ENCODE measurements at places on chromosomes 5 and 9.

GRCh38 chr5:162842727-162843126 is 594.7 kb upstream of the CCNG1 start:
- DNase-seq: no peak

DNA sequence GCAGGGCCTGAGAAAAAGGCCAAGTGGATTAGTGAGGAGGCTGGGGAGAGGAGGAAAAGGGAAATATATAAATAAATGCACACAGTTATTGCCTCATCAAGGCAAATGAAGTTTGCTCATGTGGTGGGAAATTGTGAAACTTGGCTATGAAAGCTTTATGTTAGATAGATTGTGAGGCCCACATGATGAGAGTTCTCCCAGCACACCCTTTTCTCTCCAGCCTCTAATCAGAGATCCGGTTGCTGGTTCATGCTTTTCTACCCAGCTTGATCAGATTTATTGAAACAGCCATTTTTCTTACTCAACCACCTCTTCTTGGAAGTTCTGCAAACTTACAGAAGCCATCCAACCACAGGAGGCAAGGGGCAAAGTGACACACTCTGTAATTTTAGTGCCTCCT is 125.8 kb upstream of the KLF4 start:
- no peak for DNase-seq

DNA sequence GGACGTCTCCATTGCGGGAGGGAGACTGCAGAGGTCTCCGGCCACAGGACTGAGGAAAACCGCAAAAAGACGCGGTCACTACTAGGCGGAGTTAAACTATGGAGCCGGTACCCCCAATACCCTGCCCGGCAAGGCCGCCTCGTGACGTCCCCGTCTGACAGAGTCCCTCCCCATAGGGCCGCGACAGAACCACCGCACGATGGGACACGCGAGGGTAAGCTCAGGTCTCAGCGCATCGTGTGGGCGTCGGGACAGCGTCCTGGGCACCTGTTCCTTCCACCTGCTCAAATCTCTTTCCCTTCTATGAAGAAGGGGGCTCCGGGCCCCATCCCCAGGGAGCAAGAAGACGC is 35.2 kb upstream of the GLDC start:
- peak; percentile 65 for DNase-seq

GRCh38 chr5:102845041-102845440 is 89.9 kb downstream of the PAM start:
- no peak for DNase-seq

DNA sequence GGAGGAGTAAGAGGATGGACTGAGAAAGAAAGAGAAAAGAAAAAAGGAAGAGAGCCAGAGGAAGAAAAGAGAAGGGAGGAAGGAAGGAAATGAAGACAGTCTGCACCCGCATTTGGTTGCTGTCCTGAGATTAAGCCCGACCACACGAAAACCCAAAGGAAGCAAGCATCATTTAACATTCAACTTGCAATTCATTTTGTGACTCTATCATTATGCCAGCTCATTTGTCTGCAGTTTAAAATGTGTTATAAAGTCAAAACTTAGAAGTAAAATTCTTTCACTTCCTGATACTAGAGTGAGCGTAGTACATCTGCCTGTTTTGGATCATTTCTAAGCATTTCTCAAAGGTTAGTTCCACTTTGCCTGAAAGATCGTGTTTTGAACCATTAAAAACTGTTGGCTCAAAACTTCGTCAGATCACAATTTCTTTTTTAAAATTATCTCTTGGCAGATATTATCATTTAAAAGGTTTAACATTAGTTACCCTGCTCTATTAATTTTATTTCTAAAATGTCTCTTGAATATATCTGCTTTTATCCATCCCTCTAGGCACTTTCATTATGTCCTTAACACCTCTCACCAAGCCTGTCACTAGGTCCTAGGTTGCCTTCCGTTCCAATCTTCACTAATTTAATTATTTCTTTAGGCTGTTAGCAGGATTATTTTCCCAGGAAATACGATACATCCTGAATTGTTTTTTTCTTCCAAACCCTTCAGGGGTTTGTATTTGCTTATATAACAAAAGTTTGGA is 240.9 kb downstream of the TLE4 start:
- no peak for DNase-seq

- DNase-seq: no peak
These were observed 2.9 kb upstream of the CNTRL start for GRCh38 chr9:121071756-121072421.

DNA sequence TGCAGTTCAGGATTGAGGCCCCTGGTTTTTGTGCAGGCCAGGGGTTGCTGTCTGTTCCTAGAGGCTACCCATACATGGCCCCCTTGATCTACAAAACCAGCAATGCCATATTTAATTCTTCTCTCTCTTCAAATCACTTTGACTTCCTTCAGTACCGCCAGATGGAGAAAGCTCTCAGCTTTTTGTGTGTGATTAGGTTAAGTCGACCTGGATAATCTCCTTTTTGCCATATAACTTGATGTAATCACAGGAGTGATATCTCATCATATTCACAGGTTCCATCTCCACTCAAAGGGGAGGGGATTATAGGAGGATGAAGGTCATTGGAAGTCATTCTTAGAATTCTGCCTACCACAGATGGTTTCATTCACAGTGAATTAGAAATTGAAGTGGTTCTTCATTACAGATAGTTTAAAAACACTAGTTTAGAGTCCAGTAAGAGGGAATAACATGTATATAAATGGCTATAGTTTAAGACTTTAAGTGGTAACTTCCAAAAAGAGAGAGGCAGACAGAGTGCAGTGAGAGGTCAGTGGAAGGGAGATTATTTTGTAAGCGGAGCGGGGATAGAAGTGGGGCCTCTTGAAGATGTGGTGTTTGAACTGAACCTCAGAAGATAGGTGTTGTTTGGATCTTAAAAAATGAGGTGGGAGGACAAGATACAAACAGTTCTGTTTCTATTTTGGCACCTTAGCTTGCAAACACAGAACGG is 85.9 kb downstream of the GALNT10 start:
- DNase-seq: no peak

DNA sequence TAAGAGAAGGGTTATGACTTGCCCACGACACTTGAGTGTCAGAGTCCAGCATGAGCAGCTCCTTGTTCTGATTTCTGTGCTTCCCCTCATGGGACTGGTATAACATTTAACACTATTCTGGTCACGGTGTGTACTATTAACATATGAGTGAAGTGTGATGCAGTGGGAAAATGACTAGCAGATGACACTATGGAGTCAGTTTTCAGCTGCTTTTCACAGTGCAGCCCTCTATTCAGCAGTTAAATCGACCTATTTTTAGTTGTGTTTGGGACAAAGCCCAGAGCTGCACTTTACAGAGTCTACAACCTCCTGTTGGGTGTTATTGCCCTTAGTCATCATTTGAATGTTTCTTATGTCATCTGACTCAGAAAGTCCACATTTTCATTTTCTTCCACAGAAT is 59.1 kb downstream of the CHSY3 start:
- no peak for DNase-seq

DNA sequence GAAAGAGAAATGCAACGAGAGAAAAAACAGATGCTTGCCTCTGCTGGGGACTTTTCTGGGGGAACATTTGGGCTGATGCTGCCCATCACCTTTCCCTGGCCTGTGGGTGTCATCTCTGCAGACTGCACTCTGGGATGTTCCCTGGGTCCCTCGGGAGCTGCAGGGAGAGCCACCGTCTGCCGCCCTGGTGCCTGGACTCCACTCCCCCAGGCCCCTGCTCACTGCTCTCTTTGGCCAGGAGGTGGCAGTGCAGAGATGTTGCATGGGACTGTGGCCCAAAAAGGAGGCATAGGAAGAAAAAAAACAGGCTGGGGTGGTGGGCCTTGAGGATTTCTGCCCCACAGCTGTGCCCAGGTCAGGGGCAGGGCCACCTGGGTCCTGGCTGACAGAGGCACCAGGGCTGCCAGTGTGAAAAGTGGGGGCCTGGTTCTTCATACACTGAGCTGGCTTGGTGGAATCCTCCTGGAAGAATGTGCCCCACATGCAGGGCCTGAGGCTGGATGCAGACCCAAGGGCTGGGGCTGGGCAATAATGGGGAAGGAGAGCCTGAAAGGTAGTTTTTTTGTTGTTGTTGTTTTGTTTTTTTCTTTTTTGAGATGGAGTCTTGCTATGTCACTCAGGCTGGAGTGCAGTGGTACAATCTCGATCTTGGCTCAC is 353.6 kb downstream of the SLIT3 start:
- no peak for DNase-seq

- DNase-seq: no peak
These were observed 71.3 kb upstream of the VCAN start for GRCh38 chr5:83400241-83400640.

DNA sequence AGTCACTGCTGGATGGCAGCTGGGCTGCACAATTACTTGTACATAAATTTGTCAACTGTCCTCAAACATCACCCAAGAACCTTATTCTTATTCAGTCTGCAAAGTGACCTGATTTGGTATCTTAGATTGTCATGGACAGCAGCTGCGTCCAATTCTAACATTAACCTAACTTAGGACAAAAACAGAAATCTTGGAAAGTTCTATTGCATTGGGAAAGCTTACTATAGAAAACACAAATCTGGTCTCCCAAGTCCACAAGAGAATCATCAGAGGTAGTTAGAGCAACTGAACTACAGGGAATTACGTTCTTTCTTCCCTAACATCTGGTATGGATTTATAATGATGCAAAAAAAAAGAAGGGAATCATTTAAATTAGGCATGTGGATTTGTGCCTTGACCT is 283.9 kb downstream of the NR2F1-AS1 start:
- DNase-seq: no peak

All from activated CD8-positive, alpha-beta memory T cell treated with anti-CD3 and anti-CD28 coated beads for 4 hours (primary cell).